ENCODE measurements at places on chromosomes 2 and 18.

DNA sequence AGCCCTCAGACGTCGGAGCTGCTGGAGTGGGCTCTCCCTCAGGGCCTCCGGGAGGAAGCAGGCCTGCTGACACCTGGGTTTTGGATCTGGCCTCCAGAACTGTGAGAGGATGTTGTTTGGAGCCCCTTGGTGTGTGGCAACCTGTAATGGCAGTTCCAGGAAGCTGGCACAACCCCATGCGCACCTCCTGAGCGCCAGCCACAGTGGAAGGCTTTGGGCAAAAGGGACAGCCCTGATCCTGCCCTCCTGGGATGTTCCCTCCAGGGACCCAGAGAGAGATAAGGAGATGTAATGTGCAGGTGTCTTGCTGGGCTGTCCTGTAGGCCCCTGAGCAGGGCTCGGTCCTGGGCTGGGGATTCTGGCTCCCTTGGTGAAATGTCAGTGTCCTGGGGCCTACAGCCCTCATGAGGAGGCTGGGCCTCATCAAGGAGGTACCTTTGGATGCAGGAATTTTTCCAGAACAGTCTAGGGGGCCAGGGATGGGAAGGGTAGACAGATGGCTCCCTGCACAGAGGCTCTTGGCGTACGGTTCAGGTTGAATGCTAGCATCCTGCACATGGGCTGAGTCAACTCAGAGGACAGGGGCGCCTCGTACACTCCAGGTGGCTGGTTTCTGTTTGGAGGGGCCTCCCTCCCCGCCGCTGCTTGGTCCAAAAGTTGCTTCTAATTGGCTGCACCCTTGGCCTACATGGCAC lies 61.1 kb downstream of the ASB1 start:
- no peak for DNase-seq

DNA sequence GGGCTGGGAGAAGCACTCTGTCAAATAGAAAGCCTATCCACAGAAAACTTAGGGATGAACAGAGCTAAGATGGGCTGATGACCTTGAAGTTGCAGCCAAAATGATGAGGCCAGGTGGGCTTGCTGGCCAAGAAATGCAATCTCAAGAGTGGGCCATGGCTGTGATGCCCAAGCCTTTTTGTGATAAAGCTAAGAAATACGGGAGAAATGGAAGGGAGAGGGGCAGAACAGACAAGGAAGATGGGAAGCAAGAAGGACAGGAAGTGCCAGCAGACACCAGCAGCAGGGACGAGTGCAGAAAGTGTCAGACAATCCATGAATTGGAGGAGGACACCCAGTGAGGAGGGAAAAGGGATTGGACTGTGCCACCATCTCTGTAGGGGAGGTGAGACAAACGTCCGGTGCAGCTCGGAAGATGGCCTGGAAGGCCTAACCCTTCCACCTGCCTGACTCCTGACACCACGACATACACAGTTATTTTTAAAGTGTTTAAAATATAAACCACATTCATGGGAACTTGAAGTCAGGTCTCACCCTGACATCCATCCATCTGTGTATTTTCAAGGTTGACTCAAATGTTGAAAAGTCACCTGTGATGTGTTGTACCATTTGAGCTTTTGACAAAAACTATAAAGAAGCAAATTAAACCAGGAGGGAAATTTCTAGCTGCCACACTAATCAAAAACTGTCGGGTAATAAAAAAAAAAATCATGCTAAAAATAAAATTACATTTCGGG lies 105.5 kb downstream of the BCL2 start:
- DNase-seq, result no peak

- no peak for DNase-seq
Measured at GRCh38 chr2:53739032-53739431, 28.6 kb upstream of the CHAC2 start.

GRCh38 chr2:45291296-45291701 lies 282.0 kb upstream of the SIX2 start:
- no peak for DNase-seq

GRCh38 chr18:41391616-41392595 lies 563.1 kb upstream of the PIK3C3 start:
- DNase-seq, result no peak
